ENCODE measurements at places on chromosomes 3 and 15.

DNA sequence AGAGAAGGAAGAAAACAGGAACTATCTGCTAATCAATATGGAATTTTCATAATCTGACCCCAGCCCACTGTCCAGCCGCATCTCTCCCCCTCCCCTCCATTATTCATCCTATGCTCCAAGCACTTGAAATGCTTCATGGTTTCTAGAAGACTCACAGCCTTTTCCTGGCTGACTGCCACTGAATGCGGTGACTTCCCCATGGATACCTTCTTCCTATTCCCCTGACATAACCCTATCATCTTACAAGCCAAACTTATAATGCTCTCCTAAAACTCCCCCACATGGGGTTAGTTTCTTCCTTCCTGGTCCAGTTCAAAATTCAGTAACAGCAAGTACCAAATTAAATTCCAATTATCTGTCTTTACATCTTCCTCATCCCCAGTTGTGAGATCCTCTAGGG is 31.2 kb upstream of the PTX3 start:
- no peak for DNase-seq

DNA sequence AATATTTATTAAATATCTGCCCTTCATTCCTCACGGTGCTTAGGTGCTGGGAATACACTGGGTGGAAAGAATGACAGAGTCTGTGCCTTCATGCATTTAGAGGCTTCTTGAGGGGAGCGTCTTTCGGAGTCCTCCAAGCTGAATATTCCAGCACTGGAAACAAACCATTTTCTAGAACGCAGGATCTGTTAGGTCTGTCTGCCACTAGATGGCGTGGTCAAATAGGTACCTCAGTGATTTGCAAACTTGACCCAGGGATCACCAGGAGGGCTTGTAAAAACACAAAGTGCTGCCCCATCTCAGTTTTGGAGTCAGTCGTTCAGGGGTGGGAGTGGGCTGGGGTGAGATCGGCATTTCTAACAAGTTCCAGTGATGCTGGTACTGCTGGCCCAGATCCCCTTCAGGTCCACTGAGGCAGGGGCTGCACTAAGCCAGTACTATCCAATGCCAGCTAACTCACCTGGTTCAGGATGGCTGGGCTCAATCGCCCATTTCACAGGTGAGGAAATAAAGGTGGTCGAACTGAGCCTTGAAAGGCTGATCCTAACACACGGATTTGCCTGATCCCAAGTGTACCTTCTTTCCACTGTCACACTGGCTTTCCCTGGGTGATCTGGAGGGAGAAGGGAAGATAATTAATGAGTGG is 14.8 kb downstream of the ARNT2 start:
- DNase-seq: no peak

GRCh38 chr3:33447958-33448357 is 7.8 kb upstream of the UBP1 start:
- DNase-seq: no peak

GRCh38 chr15:90812171-90812957 is 56.0 kb upstream of the FURIN start:
- DNase-seq: no peak

DNA sequence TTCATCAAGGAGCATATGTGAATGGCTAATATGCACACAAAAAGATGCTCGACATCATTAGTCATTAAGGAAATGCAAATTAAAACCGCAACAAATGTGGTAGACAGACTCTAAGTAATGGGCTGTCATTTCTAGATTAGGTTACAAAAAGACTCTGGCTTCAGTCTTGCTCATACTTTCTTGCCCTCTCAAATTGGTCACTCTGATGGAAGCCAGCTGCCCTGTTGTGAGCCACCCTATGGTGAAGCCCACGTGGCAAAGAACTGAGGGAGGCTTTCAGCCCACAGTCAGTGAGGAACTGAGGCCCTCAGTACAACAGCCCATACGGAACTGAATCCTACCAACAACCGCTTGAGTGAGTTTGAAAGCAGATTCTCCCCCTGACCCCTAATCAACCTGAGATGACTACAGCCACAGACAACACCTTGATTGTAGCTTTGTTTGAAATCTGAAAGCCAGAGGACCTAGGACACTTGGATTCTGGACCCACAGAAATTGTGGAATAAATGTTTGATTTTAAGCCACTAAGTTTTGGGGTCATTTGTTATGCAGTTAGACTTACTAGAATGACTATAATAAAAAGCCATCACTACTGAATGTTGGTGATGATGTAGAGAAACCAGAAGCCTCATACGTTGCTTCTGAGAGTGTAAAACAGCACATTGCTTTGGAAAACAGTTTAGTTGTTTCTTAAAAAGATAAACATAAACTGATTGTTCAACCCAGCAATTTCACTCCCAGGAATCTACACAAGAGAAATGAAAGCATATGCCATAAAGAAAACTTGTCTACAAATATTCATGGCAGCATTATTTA is 45.7 kb downstream of the EHHADH start:
- DNase-seq: peak; percentile 7

- no peak for DNase-seq
Measured at GRCh38 chr15:73946795-73947370, 20.6 kb downstream of the LOXL1 start.

DNA sequence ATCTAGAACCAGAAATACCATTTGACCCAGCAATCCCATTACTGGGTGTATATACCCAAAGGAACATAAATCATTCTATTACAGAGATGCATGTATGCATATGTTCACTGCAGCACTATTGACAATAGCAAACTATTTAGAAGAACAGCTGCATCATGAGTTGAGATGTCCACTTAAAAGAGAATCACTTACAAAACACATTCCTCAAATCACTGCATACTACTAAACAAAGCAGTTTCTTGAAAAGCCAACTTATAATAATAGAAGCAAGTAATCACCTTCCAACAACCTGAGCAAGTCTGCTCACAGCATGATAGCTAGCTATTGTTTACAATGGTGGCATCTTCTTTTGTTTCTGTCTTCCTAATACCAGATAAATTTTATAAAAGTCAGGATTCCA is 454.7 kb upstream of the ADAMTS9 start:
- no peak for DNase-seq

- DNase-seq: no peak
Measured at GRCh38 chr3:46087871-46088270, 60.6 kb upstream of the XCR1 start.

- DNase-seq: no peak
Measured at GRCh38 chr15:96395687-96396086, 65.2 kb downstream of the NR2F2 start.

DNA sequence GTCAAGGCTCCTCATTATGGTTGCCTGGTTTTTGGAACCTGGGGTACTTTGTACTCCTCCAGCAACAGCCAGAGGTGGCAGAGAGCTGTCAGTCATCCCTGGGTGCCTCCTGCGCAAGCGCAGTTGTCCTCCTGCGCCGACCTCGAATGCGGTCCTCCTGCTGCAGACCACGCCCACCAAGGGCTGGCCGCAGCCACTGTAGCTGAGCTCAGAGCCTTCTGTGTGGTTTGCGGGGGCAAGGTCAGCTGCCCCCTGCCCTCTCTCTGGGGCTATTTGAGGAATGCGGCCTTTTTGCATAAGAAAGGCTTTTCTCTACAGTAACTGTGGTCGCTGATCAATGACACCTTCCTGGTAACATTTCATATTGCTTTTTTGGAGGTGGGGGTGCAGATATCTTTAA is 131.3 kb upstream of the SNRPN start:
- DNase-seq: no peak

- no peak for DNase-seq
Measured at GRCh38 chr3:77459926-77460325, 420.0 kb downstream of the ROBO2 start.

GRCh38 chr15:68407886-68408881 is 23.8 kb downstream of the ITGA11 start:
- DNase-seq: no peak

- DNase-seq: no peak
Measured at GRCh38 chr15:83206526-83207008, 1.1 kb downstream of the HDGFL3 start.

GRCh38 chr3:188262913-188263683 is 109.1 kb downstream of the LPP start:
- no peak for DNase-seq

DNA sequence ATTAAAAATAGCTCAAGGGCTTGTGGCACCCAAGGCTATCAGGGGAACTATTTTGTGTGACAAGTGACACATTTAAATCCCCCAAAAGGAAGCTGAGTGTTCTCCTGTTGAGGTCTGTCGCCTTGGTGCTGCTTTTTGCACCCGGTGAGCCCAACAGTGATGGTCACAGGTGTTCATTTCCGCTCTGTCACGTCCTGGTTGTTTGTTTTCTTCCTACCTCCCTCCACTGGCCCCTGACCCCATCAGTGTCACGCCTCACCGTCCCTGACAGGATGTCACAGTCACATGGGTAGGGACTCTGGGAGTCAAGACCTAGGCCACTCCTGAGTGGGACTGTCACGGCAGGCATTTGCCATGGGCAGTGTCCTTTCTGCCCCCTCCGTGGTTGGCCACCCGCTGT is 11.2 kb downstream of the SLCO3A1 start:
- DNase-seq: no peak

- no peak for DNase-seq
Measured at GRCh38 chr3:37028329-37028728, 35.0 kb downstream of the MLH1 start.

DNA sequence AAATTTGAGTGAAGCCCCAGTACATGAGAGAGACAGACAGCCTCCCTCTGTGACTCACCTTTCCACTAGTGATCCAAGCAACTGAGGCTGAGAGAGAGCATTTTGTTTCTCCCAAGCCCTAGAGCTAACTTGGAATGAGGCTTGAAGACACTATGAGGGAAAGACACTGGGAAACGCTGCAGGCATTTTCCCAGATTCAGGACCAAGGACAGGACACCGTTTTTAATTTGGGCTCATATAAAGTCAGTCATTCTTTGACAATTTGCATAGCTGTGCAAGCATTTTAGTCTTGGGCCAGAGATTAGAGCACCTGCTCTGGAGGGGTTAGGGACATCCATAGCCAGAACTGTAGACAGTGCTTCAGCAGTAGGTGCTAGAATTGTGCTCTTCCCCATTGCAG is 249.0 kb downstream of the AGBL1 start:
- DNase-seq: no peak

- no peak for DNase-seq
Measured at GRCh38 chr3:150106740-150107428, 136.2 kb upstream of the PFN2 start.

DNA sequence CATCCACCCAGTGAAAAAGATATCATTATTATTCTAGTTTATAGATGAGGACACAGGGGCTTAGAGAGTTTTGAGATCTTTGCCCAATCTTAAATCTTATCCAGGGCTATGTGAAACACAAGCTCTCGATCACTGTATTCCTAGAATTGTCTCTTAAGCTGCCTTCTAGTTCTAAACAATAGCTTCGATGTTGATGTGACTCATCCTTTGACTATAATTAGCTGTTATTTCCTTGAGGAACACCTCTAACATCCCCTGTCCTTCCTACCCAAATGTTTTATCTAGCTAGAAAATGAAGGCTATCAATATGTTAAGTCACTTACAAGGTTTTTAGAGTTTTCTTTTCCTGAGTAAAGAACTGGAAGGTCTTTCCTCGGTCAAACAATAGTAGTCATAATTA is 83.1 kb upstream of the STAC start:
- DNase-seq: no peak

All from stimulated activated CD4-positive, alpha-beta T cell treated with anti-CD3 and anti-CD28 coated beads, Interleukin-4, amount 100 ng/mL, for 24 hours (primary cell).